OCI-LY7 (cell line): ENCODE measurements at places on chromosomes 3 and 15. TPM values are rescaled to one million over a fixed set of nuclear protein-coding genes. Genes with fewer than 3 reads are reported as not detected.

Gene SLC28A2
- not detected in 2 replicates for total RNA-seq

Gene WDR93
- not detected in 2 replicates for total RNA-seq

Gene GHRL
- total RNA-seq = 0.42 and 0.77 TPM in 2 replicates

Gene EBLN2
- 9.3 and 9.5 TPM in 2 replicates for total RNA-seq

Gene FAM3D
- total RNA-seq = not detected in 2 replicates

Gene FSIP1
- total RNA-seq = 0.65 and 0.66 TPM in 2 replicates

Gene HES1
- total RNA-seq = 3.0 and 3.4 TPM in 2 replicates

Gene ZNF106
- total RNA-seq = 66.4 and 82.6 TPM in 2 replicates

GRCh38 chr3:157290766-157291165 lies 130.8 kb upstream of the CCNL1 start:
- DNase-seq = no peak

GRCh38 chr15:59304807-59305206 lies 67.9 kb downstream of the MYO1E start:
- DNase-seq = no peak

DNA sequence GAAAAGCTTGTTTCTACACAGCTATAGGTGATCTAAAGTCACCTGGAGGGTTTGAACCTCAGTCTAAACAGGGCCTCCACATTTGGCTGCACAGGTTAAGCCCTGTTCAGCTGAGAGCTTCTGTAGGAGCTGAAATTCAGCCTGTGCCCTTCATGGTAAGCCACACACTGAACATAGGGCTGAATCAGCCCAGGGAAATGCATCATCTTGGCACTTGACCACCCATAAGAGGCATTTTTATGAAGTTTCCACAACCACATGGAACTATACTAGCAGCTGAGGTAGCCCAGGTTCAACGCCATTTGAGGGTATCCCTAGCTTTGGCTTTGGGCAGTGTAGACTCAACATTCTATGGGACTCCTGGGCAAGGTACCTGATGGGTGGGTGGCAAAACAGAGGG lies 126.8 kb downstream of the FAM174B start:
- DNase-seq = no peak

DNA sequence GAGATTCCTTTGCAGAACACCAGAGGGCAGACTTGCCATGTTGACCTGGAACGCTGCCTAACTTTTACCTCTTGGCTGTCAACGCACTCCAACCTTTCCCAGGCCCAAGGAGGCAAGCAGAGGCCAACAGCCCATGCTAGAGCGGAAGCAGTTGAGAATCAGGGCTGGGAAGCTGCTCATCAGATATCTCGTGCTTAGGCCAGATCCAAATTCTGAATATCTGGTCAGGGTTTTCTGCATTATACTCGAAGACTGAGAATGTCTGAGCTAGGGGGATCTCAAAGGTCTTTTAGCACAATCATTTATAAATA lies 2.5 kb downstream of the XIRP1 start:
- peak; percentile 80 for DNase-seq

DNA sequence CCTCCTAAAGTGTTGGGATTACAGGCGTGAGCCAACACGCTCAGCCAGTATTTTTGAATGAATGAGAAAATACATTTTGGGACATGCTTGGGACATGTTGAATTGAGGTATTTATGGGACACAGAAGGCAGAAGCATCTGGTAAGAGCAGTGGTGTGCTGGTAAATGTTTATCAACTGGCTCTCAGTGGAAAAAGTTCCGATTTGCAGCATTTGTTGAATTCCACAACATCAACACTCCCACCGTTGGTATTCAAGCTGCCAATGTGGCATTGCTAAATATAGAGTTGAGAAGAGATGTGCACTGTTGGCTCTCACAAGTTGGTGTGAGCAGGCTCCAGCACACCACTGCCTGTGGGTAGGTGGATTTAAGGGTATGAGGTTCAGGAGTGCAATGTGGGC lies 35.8 kb upstream of the LRRFIP2 start:
- DNase-seq = no peak

DNA sequence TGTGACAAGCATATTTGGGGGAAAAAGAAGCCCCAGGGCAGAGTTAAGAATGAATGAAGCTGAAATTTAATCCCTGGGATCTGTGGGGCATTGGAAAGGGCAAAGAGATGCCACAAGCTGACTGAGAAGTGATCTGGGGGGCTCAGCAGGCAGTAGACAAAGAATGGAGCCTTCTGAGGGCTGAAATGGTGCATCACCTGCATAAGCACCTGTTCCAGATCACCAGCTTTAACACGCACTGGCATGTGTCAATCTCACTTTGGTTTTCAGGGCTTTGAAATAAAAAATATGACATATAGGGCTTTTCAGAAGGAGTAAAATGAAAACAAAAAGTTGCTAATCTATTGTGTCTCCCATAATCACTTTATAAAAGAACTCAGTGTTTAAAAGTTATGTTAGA lies 210.8 kb upstream of the ARHGEF26 start:
- no peak for DNase-seq

DNA sequence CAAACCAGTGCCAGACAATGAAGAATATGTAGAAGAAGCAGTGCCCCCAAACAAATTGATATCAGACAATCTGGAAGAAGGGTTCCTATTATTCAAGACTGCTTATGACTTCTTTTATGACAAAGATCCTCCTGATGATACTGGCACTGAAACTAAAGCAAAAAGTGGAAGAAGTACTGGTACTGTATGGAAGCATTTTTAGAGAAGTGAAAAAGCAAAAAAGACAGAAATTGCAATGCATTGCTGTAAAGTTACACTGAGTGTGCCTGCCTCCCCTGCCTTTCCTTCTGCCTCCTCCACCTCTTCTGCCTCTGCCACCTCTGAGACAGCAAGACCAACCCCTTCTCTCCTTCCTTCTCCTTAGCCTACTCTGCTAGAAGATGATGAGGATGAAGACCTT lies 167.6 kb downstream of the PLCL2 start:
- peak; percentile 9 for DNase-seq

- no peak for DNase-seq
These were observed 455.5 kb downstream of the MAGI1 start for GRCh38 chr3:65583188-65583587.

DNA sequence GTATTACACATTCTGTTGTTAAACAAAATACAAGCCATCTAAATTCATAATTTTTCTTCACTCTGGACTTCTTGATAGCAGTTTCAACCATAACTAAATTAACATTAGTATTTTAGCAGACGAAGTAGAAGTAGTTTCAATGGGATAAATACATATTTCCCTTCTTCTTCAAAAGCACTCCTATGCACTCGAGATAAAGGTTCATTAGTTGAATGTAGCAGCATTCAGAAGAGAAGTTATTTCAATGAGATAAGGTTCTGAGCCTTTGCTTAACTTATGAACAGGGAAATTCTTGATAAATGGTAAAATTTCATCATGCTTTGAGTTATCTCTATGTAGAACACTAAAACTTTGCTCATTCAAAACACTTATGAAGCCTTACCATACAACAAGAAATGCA lies 11.8 kb downstream of the TM4SF18 start:
- DNase-seq = no peak

GRCh38 chr3:66297260-66297873 lies 76.6 kb downstream of the SLC25A26 start:
- DNase-seq = no peak

DNA sequence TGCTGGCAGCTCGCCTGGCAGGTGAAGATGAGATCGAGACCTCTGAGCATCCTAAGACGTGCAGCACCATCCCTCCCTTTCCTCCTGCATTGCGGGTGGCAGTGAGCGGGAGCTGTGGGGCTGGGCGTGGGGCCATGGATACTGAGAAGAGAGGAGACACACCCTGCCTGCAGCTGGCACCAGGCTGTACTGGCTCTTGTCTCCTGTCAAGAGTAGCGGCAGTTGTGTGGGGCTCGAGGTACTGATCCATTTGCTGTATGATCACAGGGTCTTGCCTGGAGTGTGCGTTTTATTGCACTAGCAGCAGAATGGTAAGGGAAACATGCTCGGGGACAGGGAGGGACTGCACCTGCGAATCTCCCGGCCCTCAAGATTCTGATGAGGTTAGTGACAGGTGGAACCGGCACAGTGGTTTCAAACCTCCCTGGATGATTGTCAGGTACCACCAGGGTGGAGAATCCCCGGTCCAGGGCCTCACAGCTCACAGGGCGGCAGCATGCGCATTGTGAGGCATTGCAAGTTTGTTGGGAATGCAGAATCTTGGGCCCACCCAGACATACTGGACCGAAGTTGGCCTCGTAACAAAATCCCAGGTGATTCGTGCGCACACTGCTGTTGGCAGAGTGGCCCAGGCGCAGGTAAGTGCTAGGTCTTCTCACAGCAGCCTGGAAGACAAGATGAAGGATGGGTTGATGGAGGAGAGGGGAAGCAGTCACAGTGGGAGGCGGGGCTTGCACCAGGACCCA lies 14.1 kb downstream of the SYNM start:
- DNase-seq = no peak

DNA sequence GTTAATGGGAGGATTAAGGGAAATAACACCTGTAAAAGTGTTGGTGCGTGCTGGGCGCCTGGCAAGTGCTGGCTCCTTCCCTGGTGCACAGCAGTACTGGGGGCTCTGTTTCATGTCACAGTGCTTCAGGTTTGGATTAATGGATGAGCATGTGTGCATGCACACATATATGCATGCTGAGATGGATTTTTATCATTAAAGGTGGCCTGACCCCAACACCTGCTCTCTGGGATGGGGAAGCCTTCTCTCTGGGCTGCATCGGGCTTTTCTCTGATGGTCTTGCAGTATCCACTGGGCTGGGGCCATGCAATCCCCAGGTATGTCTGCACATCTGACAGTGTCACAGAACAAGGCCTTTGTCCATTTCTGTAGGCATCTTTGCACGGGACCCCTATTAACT lies 127.5 kb upstream of the PLXNA1 start:
- no peak for DNase-seq

GRCh38 chr3:119637679-119638477 lies 22.5 kb downstream of the POPDC2 start:
- DNase-seq = no peak

DNA sequence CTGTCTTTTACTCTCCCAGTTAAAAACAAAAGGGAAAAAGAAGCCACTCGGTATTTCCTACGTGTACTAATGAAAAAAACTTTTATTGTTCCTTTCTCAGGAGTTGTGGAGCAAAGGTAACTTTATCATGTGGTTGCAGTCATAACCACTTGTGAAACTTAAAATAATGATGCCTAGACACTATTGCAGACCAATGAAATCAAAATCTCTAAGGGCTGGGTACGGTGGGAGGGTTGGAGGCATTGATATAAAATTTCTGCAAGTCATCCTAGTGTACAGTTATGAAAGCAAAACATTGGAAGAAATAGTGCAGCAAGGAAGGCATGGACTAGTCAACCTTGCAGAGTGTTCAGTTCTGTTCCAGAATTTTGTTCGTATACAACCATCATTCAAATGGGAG lies 808.8 kb downstream of the TUSC7 start:
- no peak for DNase-seq

DNA sequence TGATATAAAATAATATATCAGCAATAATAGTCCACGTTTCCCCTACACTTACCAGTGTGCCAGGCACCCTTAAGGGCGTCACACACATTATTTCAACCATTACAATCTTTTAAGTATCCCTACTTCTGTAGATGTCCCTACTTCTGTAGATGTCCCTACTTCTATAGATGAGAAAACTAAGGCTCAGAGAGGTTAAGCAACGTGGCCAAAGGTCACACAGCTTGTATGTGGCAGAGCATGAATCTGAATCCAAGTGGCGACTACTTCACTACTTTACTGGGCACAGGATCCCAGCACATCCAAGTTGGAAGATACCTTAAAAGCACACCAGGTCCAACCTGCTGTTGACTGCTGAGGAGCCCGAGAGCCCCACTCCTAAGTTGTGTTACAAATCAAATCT lies 77.5 kb downstream of the TLE3 start:
- DNase-seq = no peak

DNA sequence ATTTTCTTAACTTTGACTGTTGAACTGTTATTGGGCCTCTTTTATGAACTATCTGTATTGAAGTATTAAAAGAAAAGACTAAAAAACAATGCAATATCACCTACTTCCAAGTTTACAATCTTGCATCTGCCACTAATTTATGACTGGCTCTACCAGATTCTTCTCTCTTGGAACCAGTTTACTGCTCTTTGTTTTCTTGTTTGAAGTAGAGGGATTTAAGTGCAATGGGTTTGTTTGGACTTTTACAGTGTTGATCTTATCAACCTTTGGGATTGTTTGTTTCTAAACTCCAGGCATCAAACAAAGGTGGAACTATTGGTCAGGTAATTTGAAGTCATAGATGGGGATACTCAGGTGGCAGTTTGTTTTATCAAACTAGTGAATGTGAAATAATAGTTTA lies 43.0 kb upstream of the MEIS2 start:
- DNase-seq = no peak

DNA sequence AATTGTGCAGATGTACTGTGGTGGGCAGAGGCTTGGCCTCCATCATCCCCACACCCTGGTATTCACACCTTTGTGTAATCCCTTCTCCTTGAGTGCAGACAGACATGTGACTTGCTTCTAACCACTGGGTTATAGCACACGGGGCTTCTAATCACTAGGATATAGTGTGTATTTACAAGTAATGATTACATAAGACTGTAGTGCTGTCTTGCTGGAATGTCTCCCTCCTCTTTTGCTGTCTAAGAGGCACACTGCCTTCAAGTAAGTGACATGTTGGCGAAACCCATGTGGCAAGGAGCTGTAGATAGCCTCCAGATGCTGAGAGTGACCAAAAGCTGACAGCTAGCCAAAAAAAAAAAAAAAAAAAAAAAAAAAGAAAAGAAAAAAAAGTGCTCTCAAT lies 542.7 kb upstream of the MDFIC2 start:
- DNase-seq = no peak

DNA sequence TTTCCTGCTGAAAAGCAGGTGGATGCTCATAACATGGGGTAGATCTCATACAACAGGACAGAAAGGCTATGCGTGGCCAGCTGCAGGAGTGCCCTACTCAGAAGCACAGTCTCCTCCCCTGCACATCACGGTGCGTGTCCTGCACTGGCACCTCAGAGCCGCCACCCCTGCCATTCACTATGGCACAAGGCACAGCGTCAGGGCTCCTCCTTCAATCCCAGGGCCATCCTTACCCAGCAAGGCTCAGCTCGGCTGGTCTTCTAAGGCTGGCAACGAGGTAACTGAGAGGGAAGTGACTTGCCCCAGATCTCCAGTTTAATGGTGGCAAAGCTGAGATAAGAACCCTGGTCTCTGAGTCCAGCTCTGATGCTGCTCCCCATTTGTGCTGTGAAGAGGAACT lies 97.1 kb downstream of the CPN2 start:
- DNase-seq = no peak

- DNase-seq = peak; percentile 10
These were observed 130.7 kb downstream of the EBLN2 start for GRCh38 chr3:73192036-73192738.
